ENCODE measurements at places on chromosomes 6 and 20. TPM values are rescaled to one million over a fixed set of nuclear protein-coding genes. Genes with fewer than 3 reads are reported as not detected.

GRCh38 chr6:33607784-33608161, 13.3 kb upstream of the ITPR3 start:
- DNase-seq: peak; percentile 69

SLC25A27 gene
- 7.1 TPM for total RNA-seq

ZC3H12D gene
- 4.3 TPM for total RNA-seq

ZSWIM1 gene
- 13.3 TPM for total RNA-seq

DNA sequence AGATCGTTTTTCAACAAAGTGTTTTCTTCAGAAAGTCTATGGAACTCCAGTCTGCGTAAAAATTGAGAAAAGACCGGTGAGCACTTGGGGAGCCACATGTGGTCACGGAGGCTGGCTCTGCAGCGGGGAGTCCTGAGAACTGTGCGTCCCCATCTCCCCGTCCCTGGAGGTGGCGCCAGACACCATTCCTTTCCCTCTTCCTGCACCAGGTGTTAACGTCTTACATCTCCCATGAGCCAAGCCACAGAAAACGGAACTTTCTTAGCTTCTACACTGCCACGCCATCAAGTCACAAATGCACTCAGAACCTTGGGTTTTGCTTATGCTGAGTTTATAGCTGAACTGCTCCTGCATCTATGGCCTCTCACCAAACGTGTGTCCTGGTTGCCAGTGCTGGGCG, 62.6 kb downstream of the GINS1 start:
- DNase-seq: peak; percentile 39

DNA sequence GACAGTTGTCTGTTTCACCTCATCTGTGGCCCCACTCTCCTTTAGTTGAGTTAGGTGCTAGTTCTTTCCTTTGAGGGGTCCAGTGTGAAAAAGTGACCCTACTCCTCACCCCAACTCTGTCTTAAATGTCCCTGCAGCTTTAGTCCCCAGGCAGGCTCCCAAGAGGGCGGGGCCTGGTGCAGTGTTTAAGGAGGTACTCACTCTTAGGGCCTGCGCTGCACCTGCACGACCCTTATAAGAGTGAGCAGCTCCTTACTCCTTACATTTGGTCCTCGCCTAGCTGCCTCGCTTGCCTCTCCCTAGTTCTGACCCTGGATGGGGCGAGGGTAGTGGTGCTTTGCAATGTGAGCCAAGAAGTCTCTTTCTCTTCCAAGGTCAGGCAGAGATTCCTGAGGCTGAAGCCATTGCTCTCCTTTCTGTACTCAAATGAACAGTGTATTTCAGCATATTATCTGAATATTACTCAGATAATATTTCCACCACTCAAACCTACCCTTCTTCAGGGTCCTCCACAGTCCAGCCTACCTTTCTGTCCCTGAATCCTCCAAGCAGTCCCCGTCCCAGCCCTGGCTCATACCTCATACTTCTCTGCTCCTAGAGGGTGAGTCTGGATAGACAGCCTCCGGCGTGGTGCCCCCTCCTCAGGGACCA, 11.9 kb upstream of the VEGFA start:
- no peak for DNase-seq

DNA sequence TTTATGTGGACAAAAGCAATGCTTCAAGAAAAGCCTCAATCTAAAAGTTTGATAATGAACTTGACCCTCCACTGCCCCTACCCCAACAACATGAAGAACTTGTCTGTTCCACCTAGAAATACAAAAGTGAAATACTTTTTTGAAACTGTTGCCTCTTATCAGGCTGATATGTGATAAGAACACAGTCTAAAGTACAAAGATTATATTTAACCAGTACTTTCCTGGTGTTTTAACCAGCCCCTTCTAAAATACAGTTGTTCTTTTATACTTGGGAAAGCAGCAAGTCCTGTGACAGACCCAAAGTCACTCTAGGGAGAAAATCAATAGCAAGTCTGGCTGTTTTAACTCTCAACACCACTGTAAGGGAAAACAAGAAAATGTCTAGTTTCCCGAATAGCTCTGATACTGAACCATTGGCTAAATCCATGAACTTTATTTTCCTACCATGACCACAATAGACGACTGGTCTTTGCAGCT, 6.6 kb downstream of the OARD1 start:
- no peak for DNase-seq

- DNase-seq: no peak
These were observed 10.4 kb downstream of the OPN5 start for GRCh38 chr6:47792216-47792733.

Data from colonic mucosa (tissue), 4 donors.